ENCODE measurements at places on chromosomes 13 and 19. TPM values are rescaled to one million over a fixed set of nuclear protein-coding genes. Genes with fewer than 3 reads are reported as not detected.

Gene SIGLECL1
- total RNA-seq, result not detected

Gene ATP8A2
- total RNA-seq, result 0.09 TPM

Gene ZNF285
- 3.9 TPM for total RNA-seq

Gene TNNI3
- 0.32 TPM for total RNA-seq

Gene IZUMO2
- not detected for total RNA-seq

Gene LILRA5
- not detected for total RNA-seq

Gene NALCN
- total RNA-seq, result 0.95 TPM

Gene CAPN12
- 0.26 TPM for total RNA-seq

Gene CATSPERD
- not detected for total RNA-seq

Gene SYCN
- not detected for total RNA-seq

Gene INSR
- total RNA-seq, result 35.8 TPM

Gene SIAH3
- total RNA-seq, result not detected

Gene SKA3
- 1.3 TPM for total RNA-seq

Gene SPC24
- total RNA-seq, result 26.3 TPM

Gene S1PR4
- not detected for total RNA-seq

Gene WDR87
- total RNA-seq, result not detected

Gene CACNG8
- 0.47 TPM for total RNA-seq

Gene FUT1
- under 0.01 TPM for total RNA-seq

Gene VAV1
- not detected for total RNA-seq

Gene VSTM1
- total RNA-seq, result not detected

Gene PDCD5
- total RNA-seq, result 112 TPM

Gene KLK2
- total RNA-seq, result not detected

Gene C19orf33
- 8.8 TPM for total RNA-seq

Gene ZSCAN1
- not detected for total RNA-seq

Gene GPC6
- total RNA-seq, result 144 TPM

Gene ZNF439
- total RNA-seq, result 5.0 TPM

Gene LHFPL6
- total RNA-seq, result 34.0 TPM

Gene FCHO1
- 0.16 TPM for total RNA-seq

Gene MISP
- 0.32 TPM for total RNA-seq

Gene DAND5
- not detected for total RNA-seq

Gene URI1
- 60.7 TPM for total RNA-seq

Gene ARHGAP33
- 7.9 TPM for total RNA-seq

Gene OCEL1
- 2.2 TPM for total RNA-seq

Gene IGFL3
- not detected for total RNA-seq

Gene RNF17
- not detected for total RNA-seq

Gene FFAR1
- not detected for total RNA-seq

Gene OR7C1
- not detected for total RNA-seq

Gene GPR12
- not detected for total RNA-seq

Gene UBL3
- total RNA-seq, result 10.0 TPM

Gene WDR62
- 0.52 TPM for total RNA-seq

Gene OR7G1
- not detected for total RNA-seq

Gene ZGLP1
- total RNA-seq, result 0.16 TPM

Gene ZIC5
- total RNA-seq, result under 0.01 TPM

Gene FUT2
- not detected for total RNA-seq

Gene CEACAM7
- total RNA-seq, result not detected

Gene ZNF835
- total RNA-seq, result not detected

Gene EPS8L1
- 0.47 TPM for total RNA-seq

Gene ZNF66
- 2.1 TPM for total RNA-seq

Gene ATXN8OS
- not detected for total RNA-seq

Gene GRK1
- total RNA-seq, result not detected

Gene CA11
- 10.1 TPM for total RNA-seq

Gene ZNF420
- 9.1 TPM for total RNA-seq

Gene GGN
- 0.32 TPM for total RNA-seq

Gene NOVA2
- under 0.01 TPM for total RNA-seq

Gene CYSLTR2
- total RNA-seq, result not detected

Gene NFIX
- total RNA-seq, result 122 TPM

Gene LILRB2
- total RNA-seq, result not detected
